ENCODE measurements at places on chromosomes 16 and 17.

DNA sequence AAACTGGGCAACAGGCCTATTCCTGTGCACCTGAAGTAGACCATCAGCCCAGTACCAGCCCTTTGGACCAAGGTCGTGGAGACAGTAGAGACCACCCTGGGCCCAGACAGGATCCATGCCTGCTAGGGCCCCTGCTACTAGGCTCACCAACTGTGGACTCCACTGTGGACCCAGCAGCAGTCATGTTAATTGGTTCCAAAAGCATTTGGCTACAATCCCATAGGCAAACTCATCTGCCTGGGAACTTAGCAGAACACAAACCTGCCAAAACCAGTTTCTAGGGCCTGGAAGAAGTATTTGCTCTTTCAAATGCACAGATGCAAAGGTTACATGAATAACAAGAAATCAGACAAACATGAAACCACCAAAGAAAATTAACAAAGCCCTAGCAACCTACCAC lies 53.1 kb downstream of the ACSM2A start:
- no peak for DNase-seq

DNA sequence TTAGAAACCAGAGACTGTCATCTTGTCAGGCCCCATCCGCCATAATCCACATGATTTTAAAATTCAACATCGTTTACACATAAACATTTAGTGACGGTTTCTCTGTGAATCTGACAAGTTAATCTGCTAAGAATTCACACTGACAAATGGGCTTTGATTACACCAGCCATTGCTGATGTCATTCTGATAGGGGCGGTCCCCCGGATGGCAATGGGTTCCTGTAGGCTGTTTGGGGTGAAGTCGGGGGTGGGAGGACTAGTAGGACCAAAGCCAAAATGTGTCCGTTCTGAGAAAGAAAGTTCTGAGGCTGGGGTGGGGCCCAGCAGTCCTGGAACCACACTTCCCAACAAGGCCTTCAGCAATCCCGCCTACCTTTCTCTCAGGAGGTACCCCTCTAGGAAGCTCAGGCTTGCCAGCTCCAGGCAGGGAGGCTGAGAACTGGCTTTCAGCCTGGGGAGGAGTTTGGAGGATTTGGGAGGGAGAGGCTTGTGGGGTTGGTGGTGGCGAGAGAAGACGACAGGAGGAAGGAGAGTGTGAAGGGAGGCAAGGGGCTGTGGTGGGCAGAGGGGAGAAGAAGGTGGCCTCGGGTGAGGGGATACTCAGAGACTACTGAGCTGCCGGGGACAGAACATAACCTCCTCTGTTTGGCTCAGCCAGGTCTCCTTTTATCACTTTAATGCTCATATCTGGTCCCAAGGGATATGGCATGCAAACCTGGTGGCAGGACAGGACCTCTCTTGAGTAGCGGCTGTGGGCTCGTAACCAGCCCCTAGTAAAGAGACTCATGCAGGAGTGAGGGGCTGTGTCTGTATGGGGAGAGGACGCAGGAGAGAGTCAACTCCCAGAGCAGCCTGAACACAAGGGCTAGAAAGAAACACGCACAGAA lies 8.6 kb downstream of the HIC1 start:
- DNase-seq: no peak

DNA sequence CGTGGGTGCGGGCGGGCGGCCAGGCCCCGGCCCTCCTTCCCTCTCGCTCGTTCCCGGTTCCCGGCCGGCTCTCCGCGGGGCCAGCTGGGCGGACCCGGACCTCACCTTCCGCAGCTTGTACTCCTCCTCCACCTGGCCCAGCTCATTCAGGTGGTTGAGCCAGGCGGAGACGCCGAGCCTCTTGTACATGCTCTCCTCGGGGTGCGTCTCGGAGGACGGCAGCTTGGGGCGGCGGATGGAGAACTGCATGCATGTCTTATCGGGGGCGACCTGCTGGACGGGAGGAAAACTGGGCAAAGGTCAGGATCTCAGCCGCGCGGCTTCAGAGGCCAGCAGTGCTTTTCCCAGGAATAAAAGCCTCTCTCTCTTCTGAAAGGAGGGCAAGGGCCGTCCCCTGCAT lies 85.4 kb downstream of the TBC1D16 start:
- DNase-seq: no peak

DNA sequence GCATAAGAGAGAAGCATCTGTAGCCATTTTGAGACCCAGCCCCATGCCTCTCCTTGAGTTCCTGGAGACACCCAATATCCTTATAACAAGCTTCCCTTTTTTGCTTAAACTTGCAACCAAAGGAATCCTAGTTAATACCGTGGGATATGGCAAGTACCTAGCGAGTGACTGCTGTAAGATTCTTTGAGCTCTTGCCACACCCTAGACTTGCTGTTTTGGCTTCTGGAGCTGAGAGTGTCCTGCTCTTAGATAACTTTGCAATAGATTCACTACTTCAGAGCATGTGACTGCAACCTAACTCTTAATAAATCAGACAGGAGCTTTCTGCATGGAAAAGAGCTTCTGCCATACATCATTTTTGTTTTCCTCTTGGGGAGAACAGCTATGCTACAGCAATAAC lies 58.3 kb downstream of the AKAP1 start:
- DNase-seq: no peak

DNA sequence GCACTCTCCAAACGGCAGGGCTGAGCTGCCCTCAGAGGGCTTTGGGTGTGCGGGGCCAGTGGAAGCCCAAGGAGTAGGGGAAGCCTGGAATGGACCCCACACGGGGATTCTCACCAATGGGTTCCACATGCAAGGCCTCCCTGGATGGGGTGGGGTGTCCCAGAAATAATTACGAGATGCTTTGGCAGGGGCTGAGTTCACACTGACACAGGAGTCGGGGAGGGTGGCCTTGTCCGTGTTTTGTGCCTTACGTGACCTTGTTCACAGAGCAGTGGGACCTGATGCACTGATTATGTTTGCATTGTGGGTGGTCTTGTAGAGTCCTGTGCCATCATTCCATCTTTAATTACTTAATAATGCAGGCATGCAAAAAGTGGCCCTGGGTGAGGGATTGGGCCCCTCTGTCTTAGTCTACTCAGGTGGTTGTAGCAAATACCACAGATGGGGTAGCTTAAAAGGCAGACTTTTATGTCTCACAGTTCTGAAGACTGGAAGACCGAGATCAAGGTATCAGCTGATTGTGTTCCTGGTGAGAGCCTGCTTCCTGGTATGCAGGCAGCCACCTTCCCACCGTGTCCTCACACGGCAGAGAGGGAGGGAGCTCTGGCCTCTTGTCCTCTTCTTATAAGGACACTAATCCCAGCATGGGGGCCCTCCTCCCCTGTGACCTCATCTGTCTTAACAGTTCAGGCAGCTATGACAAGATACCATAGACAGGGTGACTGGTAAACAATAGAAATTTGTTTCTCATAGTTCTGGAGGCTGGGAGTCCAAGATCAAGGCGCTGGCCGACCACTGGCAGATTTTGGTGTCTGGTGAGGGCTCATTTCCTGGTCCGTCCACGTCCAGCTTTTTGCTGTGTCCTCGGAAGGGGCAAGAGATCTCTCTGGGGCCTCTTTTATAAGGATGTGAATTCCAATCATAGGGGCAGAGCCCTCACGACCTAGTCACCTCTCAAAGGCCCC lies 239.4 kb downstream of the IRF8 start:
- DNase-seq: no peak

- DNase-seq: peak; percentile 33
These were observed 8.5 kb upstream of the ICAM2 start for GRCh38 chr17:64028874-64029464.

All from NCI-H2107 (cell line).